Hepatocyte (in vitro differentiated cells): ENCODE measurements at places on chromosomes 7 and 10. TPM values are rescaled to one million over a fixed set of nuclear protein-coding genes. Genes with fewer than 3 reads are reported as not detected.

TLX1 gene
- polyA plus RNA-seq: 0.68 TPM in 1 of 2 replicates, not detected in the other

PRPS1L1 gene
- not detected in 2 replicates for polyA plus RNA-seq

ITGA8 gene
- polyA plus RNA-seq: 2.9 and 3.9 TPM in 2 replicates

SFTPA1 gene
- not detected in 2 replicates for polyA plus RNA-seq

TMEM225B gene
- polyA plus RNA-seq: 0.12 and 1.8 TPM in 2 replicates

HSPA12A gene
- polyA plus RNA-seq: 8.7 and 10.7 TPM in 2 replicates

TMEM236 gene
- polyA plus RNA-seq: 0.08 and 0.51 TPM in 2 replicates

ABCB4 gene
- polyA plus RNA-seq: 0.37 and 2.3 TPM in 2 replicates

ASB10 gene
- polyA plus RNA-seq: not detected in 2 replicates

CHPF2 gene
- polyA plus RNA-seq: 68.2 and 70.0 TPM in 2 replicates

ANKRD61 gene
- 0.33 and 0.81 TPM in 2 replicates for polyA plus RNA-seq

ACHE gene
- 16.3 and 18.3 TPM in 2 replicates for polyA plus RNA-seq

- no peaks in the 10 kb centered on the region for H3K36me3 ChIP-seq
- H3K4me1 ChIP-seq: no peaks in the 10 kb centered on the region
- no peak for DNase-seq
- H3K4me3 ChIP-seq: no peak overlapping the region
- no peak overlapping the region for H3K27ac ChIP-seq
Observed at GRCh38 chr7:46279290-46279689, 358.2 kb upstream of the IGFBP3 start.

- H3K36me3 ChIP-seq: no peaks in the 10 kb centered on the region
- no peaks in the 10 kb centered on the region for H3K4me1 ChIP-seq
- DNase-seq: no peak
- H3K4me3 ChIP-seq: no peak overlapping the region
- H3K27me3 ChIP-seq: no peaks in the 10 kb centered on the region
- no peak overlapping the region for H3K27ac ChIP-seq
Observed at GRCh38 chr10:91313796-91314485, 93.5 kb downstream of the PCGF5 start.

DNA sequence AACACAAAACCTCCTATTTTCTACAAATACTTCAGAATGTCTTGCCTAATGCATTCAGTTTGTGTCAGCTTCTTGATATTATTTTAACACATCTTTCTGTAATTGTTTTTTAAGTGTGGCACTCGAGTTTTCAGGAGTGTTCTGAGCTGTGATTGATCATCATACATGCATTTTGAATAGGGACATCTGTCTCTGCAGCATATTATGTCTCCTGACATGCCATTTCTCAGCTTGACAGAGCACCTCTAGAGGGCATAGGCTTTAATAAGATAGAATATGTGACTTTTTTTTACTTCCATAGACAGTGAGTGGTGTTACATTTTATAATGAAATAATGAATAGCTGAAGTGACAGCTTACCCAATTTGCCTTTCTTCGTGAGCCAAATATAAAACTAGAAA lies 219.2 kb upstream of the HDAC9 start:
- H3K4me1 ChIP-seq: no peaks in the 10 kb centered on the region
- H3K27ac ChIP-seq: no peak overlapping the region
- no peaks in the 10 kb centered on the region for H3K27me3 ChIP-seq
- H3K36me3 ChIP-seq: no peaks in the 10 kb centered on the region
- no peak overlapping the region for H3K4me3 ChIP-seq

DNA sequence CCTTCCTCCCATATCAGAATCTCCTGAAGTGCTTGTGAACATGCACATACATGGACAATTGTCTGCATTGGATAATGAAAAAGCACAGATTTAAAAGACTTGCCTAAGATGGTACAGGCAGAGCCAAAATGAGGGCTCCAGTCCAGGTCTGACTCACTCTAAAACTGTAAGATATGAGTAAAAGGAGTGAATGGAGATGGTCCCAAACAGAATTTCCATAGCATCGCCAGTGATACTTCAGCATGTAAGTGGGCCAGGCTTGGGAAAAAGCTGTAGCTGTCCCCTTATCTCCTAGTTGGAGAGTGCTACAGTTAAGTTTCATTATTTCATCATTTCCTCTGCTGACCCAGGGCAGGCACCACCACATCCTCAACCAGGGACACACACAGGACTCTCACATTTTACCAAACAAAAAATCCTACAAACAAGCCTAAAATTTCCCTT lies 26.4 kb upstream of the IL6 start:
- H3K4me3 ChIP-seq: no peak overlapping the region
- no peak overlapping the region for H3K27ac ChIP-seq
- H3K4me1 ChIP-seq: no peaks in the 10 kb centered on the region
- H3K36me3 ChIP-seq: no peaks in the 10 kb centered on the region
- no peak for DNase-seq
- no peaks in the 10 kb centered on the region for H3K27me3 ChIP-seq

DNA sequence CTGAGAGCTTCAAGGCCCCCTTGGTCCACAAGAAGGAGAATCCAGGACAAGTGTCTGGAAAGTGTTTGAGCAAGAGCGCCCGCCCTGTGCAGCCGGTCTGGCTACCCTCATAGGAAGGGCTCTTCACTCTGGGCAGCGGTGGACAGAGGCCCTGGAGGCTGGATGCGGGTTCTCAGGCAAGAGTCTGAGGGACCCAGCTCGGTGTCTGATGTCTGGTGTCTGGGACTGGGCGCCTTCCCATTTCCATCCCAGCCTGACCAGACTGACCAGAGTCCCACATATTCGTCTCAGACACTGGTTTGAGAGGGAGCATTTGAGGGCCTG lies 59.8 kb downstream of the HK1 start:
- peak overlapping the region; percentile 60 for H3K27ac ChIP-seq
- no peak overlapping the region for H3K4me3 ChIP-seq
- DNase-seq: no peak
- H3K36me3 ChIP-seq: no peaks in the 10 kb centered on the region

DNA sequence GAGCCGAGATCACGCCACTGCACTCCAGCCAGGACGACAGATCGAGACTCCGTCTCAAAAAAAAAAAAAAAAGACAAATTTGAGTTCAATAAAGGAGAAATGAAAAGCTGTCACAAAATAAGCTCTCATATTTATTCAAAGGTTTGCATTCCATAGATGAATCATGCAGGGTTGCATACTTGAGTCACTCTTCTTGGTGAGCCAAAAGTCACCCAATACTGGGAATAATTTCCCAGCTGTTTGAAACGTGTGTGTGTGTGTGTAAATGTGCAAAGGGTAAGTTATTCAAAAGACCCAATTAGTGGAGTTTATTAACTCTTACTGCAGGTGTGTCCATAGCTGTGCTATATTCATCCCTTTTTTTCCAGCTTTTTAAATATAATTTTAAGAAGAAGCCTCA lies 297.7 kb downstream of the CCDC3 start:
- no peak overlapping the region for H3K27ac ChIP-seq
- H3K27me3 ChIP-seq: no peaks in the 10 kb centered on the region
- H3K4me3 ChIP-seq: no peak overlapping the region
- H3K4me1 ChIP-seq: peaks cover 24% of the 10 kb centered on the region

GRCh38 chr7:77403957-77404356 lies 12.2 kb downstream of the GSAP start:
- no peak overlapping the region for H3K27ac ChIP-seq
- no peaks in the 10 kb centered on the region for H3K36me3 ChIP-seq
- no peak overlapping the region for H3K4me3 ChIP-seq
- DNase-seq: no peak
- no peaks in the 10 kb centered on the region for H3K4me1 ChIP-seq
- no peaks in the 10 kb centered on the region for H3K27me3 ChIP-seq

DNA sequence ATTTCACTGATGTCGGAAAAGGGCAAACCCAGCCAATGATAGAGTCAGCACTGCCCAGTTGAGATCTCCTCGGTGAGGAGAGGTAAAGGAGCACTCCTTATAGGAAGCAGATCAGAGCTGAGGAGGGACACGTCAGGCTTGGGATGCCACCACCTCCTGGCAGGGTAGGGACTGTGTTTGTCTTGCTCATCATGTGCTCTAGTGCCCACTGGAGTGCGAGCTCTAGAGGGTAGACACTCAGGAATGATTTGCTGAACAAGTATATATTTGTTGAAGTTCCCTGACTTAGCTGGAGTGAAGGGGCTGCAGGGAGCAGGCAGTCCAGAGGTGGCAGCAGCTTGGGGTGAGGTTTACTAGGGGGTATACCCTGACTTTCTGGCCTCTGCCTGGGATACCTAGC lies 146.5 kb downstream of the NOC3L start:
- H3K4me1 ChIP-seq: no peaks in the 10 kb centered on the region
- H3K27ac ChIP-seq: no peak overlapping the region
- no peaks in the 10 kb centered on the region for H3K27me3 ChIP-seq
- no peak overlapping the region for H3K4me3 ChIP-seq

DNA sequence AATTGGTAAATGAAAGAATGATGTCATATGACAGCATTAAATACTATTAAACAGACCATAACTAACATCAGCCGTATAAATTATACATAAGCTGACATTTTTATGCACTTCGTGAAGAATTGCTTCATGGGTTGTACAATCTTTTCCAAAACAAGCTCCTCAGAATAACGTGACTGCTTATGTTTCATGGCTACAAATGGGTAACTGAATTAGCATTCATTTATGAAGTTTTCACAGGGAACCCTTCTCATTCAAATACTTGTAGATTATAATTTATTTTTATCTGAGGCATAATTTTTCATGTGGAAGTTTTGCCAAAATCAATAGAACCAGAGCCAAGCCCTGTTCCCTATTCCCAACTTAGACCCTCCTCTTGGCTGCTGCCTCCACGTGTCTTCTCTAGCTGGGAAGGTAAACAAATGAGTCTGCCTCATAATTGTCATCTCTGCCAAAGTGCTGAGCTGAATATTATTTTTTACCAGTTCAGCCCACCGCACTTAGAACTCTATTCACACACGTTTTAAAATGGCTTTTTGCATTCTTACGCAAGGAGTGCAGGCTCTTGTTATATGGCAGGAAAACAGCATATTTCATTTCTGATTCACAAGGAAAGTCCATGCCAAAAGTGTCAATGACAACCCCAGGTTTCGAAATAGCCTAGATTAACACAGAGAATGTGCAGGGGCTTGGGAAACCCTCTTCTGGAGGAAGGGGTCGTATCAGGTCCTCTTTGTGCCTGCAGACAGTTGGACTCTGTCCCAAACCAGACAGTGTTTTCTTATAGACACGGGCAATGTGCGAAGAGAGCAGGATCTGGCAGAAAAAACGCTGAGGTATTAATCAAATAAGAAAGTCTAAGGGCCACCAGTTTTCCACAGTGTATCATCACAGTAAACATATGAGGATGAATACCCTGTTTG lies 370.7 kb upstream of the MGMT start:
- DNase-seq: peak; percentile 24
- H3K4me3 ChIP-seq: no peak overlapping the region
- H3K4me1 ChIP-seq: no peaks in the 10 kb centered on the region
- peak overlapping the region; percentile 18 for H3K27ac ChIP-seq

DNA sequence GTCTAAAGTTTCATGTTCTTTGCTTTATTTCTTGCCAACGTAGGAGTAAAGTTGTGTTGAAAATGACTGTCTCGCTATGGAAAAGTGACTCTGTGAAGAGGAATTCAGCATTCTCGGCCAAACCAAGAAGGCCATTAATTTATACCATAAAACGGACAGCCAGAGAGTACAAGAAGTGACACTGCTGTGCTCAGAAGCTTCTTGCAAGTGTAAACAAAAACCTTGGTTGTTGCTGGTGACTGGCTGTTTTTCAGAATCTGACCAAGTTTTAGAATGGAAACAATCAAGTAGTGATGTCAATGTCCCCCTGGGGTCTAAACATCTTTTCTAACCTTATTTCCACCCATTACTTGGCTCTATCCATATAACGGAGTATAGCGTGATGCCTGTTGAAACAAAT lies 201.9 kb downstream of the INHBA start:
- no peak for DNase-seq
- H3K4me3 ChIP-seq: no peak overlapping the region
- H3K4me1 ChIP-seq: no peaks in the 10 kb centered on the region
- no peaks in the 10 kb centered on the region for H3K27me3 ChIP-seq
- no peak overlapping the region for H3K27ac ChIP-seq

DNA sequence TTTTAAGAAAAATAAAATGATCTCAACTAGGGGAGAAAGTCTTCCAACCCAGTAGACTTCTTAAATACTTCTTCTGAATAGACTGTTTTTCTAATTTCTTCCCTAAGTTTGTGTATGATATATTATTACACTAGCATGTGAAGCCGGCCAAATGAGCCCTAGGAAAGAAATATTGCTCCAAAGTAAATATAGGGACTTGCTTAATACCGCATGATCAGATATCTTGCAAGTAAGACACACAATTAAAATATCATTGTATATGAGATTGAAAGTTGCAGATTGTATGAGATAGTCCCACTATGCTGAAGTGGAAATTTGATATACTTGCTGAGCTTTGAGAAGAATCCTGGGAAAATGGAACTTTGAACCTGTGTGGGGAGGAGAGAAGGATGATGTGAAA lies 225.7 kb downstream of the BAMBI start:
- no peak overlapping the region for H3K4me3 ChIP-seq
- H3K27me3 ChIP-seq: no peaks in the 10 kb centered on the region
